ENCODE measurements at places on chromosomes 13 and 19. TPM values are rescaled to one million over a fixed set of nuclear protein-coding genes. Genes with fewer than 3 reads are reported as not detected.

DNA sequence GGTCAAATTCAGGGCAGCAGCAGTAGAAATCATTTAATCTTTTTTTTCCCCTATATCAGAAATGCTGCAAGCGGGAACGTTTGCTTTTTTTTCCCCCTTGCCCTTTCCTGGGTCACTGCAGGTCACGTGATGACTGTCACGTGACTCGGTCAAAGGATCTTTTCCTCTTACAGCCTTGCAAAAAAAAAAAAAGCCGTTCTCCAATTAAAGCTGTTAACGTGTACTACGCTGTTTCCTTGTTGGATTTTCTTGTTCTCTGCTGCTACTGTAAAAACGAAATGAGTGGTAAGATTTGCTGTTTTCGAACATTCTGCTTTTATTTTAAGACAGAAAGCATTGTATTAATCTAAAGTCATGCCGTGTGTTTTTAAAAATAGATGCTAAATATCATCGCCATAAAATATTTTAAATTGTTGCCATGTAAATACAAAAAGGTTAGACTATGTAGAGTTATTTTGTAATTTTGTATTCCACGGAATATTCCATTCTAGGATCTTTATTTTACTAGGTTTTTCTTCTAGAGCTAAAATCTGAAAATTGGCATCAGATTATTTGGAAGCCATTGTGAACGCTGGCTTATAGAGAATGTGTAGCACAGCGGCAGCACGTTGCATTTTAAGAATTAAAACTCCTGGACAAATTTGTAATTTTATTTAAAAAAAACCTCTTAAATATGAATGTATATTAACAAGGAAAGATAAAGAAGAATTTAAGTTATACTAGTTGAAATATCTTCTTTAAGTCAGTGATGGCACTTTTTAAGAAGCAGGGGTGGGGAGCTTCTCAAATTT is 109.8 kb upstream of the MLNR start:
- peaks cover 66% of the 10 kb centered on the region for H3K4me1 ChIP-seq
- peak overlapping the region; percentile 54 for H3K4me3 ChIP-seq
- no peaks in the 10 kb centered on the region for H3K36me3 ChIP-seq
- H3K27me3 ChIP-seq: no peaks in the 10 kb centered on the region
- DNase-seq: peak; percentile 91

Gene LILRB2
- total RNA-seq: 52.9 TPM

GRCh38 chr13:46468570-46469463 is 81.8 kb upstream of the RUBCNL start:
- no peaks in the 10 kb centered on the region for H3K4me1 ChIP-seq
- no peaks in the 10 kb centered on the region for H3K27me3 ChIP-seq
- no peak overlapping the region for H3K4me3 ChIP-seq
- DNase-seq: no peak
- no peak overlapping the region for H3K27ac ChIP-seq

GRCh38 chr19:2653710-2654707 is 48.5 kb downstream of the GNG7 start:
- H3K27ac ChIP-seq: no peak overlapping the region
- peaks cover 35% of the 10 kb centered on the region for H3K4me1 ChIP-seq
- DNase-seq: no peak

GRCh38 chr19:52336791-52337381 is 843 bp downstream of the ZNF610 start:
- H3K4me3 ChIP-seq: peak overlapping the region; percentile 52
- H3K27ac ChIP-seq: peak overlapping the region; percentile 87
- no peak for DNase-seq
- no peaks in the 10 kb centered on the region for H3K36me3 ChIP-seq
- no peaks in the 10 kb centered on the region for H3K27me3 ChIP-seq

DNA sequence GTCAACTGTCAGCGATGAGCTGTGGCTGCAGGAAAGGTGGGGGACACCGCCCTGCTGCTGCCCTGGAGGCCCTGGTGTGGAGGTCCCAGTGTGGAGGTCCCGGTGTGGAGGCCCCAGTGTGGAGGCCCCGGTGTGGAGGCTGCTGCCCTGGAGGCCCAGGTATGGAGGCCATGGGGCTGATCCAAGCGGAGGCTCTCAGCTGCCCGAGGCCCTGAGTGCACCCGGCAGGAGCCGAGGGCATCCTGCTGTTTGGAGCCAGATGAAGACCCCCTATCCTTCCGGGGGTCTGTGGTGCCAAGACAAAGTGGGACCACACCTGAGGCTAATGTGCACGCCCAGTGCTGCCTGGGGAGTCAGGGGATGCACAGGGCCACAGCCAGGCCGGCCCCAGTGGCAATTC is 210.4 kb upstream of the SOX1 start:
- H3K4me1 ChIP-seq: no peaks in the 10 kb centered on the region
- H3K36me3 ChIP-seq: no peaks in the 10 kb centered on the region
- DNase-seq: no peak
- H3K4me3 ChIP-seq: no peak overlapping the region

DNA sequence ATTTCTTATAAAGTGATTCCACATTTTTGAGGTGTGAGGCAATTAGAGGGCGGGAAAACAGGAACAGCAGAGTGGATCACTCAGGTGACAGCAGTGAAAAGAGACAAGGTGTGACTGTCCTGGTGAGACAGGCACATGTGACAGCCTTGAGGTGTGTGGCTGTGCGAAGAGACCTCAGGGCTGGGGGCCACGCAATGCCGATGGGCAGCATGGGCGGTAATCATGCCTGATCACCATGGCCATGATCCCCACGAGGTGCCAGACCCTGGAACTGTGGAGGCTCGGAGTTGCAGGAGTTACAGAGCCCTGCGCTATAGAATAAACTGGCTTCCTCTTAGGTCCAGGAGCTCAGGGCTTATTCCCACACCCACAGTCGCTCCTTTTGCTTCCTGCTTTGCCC is 2.0 kb downstream of the SPACA6 start:
- DNase-seq: no peak
- peaks cover 13% of the 10 kb centered on the region for H3K4me1 ChIP-seq
- H3K27me3 ChIP-seq: no peaks in the 10 kb centered on the region
- H3K36me3 ChIP-seq: no peaks in the 10 kb centered on the region
- no peak overlapping the region for H3K27ac ChIP-seq

- no peaks in the 10 kb centered on the region for H3K27me3 ChIP-seq
- no peak for DNase-seq
- no peaks in the 10 kb centered on the region for H3K4me1 ChIP-seq
- H3K36me3 ChIP-seq: no peaks in the 10 kb centered on the region
- no peak overlapping the region for H3K4me3 ChIP-seq
- no peak overlapping the region for H3K27ac ChIP-seq
These were observed 402.3 kb downstream of the NDFIP2 start for GRCh38 chr13:79883216-79883615.

Gene TMEM238
- total RNA-seq: 8.8 TPM

Gene LIM2
- not detected for total RNA-seq

DNA sequence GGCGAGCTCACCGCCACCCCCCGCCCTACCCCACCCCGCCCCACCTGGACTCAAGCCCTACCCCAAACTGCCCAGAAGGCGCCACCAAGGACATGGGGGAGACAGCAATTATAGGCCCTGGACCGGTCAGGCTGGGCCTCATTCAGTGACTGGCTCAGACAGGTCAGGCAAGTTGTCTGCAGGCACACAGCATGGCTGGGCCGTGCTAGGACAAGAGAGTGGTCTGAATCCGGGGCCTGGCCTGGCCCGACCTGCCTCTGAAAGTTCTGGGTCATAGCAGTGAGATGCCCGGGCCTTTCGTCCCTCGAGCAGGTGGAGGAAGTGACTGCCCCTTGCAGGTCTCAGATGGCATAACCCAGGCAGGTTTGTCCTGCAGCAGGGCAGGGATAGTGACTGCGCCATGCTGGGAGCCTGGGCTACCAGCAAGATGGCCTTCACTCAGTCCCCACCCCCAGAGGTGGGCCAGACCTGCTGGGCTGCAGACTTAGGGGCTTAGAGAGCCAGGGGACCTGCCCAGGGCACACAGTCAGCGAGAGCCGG is 21.0 kb downstream of the COMP start:
- DNase-seq: no peak
- no peaks in the 10 kb centered on the region for H3K4me1 ChIP-seq
- no peak overlapping the region for H3K4me3 ChIP-seq
- H3K27ac ChIP-seq: no peak overlapping the region
- no peaks in the 10 kb centered on the region for H3K27me3 ChIP-seq
- no peaks in the 10 kb centered on the region for H3K36me3 ChIP-seq

Gene PIAS4
- 30.5 TPM for total RNA-seq

Gene ZNF177
- 4.2 TPM for total RNA-seq

Gene ADGRE3
- total RNA-seq: 2.1 TPM

DNA sequence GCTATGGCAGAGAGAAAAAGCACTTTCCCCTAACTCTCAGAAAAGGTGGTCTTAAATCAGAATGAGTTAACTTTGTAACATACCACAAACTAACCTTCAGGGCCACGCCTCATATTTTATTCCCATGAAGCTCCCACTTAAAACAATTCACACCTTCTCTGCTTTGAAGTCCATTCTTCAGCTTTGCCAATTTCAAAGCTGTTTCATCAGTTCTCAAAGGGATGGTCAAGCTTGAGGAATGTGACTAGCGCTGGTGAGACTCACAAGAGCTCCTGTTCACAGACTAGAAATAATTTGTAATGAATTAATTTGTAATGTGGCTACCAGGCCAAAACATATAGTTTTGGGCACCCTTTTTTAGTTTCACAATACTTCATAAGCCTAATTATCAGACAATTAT is 68.2 kb downstream of the STK24 start:
- H3K27ac ChIP-seq: peak overlapping the region; percentile 85
- no peak for DNase-seq
- no peaks in the 10 kb centered on the region for H3K27me3 ChIP-seq
- no peak overlapping the region for H3K4me3 ChIP-seq

DNA sequence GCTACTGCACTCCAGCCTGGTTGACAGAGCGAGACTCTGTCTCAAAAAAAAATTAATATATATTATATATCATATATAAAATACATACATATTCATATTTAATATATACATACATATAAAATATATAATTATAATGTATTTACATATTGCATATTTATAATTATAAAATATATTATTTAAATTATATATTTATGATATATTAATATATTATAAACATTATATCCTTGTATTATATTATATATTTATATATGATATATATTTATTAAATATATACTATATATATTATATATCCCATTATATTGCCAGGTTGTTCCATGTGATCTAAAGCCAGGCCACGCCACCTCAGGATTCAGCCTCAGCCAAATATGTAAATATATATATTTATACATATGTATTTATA is 9.7 kb downstream of the BRME1 start:
- H3K4me3 ChIP-seq: no peak overlapping the region
- no peaks in the 10 kb centered on the region for H3K36me3 ChIP-seq
- DNase-seq: no peak
- H3K4me1 ChIP-seq: no peaks in the 10 kb centered on the region
- H3K27me3 ChIP-seq: no peaks in the 10 kb centered on the region

Gene IGFL3
- total RNA-seq: not detected
